ENCODE measurements at places on chromosomes 3 and 15.
A peak's percentile ranks its signal among the peaks of the same experiment; 100 is the strongest.

DNA sequence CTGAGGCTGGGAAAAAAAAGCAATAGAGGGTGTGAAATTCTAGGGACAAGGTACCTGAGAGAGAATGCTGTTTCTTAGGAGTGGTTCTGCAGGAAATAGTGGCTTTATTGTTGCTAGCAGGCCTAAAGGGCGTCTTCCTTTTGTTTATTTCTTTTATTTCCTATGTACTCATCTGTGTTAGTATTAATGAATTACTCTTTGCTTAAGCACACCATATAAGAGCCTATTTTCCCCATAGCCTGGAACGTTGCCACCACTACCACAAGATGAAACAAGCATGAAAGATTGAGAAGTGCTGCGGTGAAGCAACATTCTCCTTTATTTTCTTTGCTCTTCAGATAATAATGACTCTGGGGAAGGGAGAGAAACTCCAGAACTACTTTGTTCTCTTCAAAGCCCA lies 21.3 kb upstream of the GOLIM4 start:
- peak; percentile 44 for DNase-seq

DNA sequence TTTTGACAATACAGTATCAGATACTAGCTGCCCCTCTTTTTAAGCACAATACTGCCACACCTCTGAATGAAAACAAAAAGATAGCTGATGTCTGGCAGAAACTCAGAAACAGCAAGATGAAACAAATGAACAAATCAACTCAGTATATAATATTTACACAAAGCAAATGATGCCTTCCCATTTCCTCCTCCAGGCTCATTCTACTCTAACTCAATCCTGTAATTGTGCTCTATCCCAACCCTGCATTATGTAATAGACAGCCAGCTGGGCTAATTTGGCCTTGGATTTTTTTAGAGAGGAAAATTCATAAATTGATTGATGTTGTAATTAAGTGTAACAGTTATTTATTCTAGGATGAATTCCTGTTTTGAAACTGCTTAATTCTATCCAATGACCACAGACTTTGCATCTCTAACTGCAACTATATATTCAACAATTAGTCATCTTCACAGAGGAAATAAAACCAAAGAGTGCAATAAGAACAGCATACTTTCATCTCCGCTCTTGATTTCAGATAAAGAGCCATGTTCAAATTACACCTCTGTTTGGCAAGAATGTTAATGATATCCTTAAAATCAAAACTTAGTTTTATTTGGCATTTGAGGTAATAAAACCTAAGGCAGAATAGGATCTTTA lies 6.1 kb downstream of the ATG3 start:
- DNase-seq = no peak

GRCh38 chr3:79415356-79415755 lies 352.4 kb downstream of the ROBO1 start:
- DNase-seq = no peak

DNA sequence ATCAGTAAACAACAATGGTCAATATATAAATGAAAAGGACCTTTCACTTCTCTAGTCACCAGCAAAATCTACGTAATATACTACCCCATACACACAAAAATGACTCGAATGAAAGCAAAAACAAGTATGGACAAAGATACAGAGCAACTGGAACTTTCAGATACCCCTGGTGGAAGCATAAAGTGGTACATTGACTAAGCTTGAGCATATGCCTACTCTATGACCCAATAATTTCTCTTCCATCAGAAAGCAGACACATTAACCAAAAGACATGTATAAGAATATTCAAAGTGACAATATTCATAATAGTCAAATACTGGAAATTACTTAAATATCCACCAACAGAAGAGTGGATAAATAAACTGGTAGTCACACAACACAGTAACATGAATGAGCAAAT lies 86.0 kb downstream of the EFL1 start:
- DNase-seq = no peak

DNA sequence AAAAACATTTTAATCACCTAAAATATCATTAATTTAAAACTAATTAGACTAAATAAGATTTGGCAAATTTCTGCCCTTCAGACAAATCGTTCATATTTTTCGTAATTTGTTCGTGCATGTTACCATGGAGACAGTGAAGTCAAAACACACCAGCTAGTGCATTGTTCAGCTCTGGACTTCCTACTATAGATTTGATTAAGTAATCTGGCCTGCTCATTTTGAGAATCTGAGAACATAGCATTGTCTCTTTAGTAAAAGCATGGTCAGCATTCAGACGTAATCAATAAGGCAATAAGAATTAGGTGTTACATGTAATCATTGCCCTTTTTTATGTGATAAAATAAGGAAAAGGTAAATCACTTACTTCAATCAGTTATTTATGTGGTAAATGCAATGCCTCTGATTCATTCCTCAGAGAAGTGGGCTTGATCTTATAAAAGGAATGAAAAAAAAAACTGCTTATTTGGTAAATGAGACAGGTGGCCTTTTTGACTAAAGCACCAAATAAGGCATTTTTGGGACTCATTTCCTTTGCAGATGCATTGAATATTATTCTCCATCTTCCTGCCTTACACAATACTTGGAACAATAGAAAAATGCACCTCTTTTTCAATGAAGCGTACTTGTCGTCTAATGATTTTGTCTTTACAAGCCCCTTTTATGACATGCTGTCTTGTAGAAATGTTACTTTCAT lies 84.5 kb upstream of the FNDC3B start:
- no peak for DNase-seq

DNA sequence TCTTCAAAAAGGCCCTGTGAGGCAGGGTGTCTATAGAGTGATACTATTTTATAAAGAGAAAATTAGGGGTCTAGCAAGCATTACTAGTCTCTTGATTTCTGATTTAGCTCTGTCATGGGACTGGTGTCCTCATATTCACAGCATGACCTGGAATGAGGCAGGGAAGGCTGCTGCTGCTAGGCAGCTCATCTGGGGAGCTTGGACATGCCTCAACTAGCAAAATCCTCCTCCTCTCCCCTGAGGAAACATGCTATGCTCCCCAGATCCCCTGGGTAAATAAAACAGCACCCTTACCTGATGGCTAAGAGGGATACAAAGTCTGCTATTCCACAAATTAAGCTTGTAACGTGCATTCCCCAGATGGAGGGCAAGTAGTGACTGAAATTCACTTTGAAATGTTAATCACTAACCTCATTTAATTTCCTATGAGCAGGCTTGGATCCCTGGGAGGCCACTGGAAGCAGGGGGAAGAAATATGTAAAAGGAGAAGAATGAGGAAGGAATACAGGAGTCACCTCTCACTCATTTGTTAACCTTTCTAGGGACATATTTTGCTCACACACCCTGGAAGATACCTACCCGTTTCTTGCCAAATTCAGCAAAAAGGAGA lies 709.4 kb downstream of the SQOR start:
- DNase-seq = no peak

GRCh38 chr3:189338366-189338765 lies 166.6 kb downstream of the TPRG1 start:
- no peak for DNase-seq

All from fibroblast of gingiva (primary cell).